ENCODE measurements at places on chromosomes 11 and 22.

DNA sequence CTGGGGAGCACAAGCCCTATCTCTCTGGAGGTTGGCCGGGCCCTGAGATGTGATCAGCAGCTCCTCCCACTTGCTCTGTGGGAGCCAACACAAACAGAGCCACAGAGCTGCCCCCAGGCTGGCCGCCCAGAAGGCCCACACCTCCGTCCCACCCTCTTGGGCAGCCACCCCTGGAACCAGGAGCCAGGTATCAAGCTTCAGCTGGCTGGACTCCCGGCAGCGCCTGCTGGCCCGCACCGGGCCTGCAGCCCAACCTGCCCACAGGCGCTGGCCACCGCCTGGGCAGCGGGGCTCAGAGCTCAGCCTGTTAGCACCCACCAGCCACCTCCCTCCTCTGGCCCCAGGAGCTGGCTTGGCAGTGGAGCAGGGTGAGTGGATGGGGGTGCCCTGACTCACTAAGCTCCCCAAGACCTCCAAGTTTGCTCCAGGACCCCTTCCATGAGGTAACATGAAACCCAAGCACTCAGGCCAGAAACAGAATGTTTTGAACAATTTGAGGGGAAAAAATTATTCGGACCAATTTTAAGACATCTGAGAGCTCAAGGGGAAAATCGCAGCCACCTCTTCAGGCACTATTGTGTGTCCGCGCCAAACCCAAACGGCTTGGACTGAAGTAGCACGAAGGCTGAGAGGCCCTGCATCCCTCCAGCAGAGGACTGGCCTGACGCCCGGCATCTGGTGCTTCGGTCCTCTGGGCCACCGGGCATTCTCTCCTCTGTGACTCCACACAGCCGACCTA lies 450.8 kb downstream of the SOX6 start:
- DNase-seq: peak; percentile 40

- DNase-seq: no peak
Observed at GRCh38 chr11:102252339-102252891, 64.9 kb upstream of the BIRC3 start.

DNA sequence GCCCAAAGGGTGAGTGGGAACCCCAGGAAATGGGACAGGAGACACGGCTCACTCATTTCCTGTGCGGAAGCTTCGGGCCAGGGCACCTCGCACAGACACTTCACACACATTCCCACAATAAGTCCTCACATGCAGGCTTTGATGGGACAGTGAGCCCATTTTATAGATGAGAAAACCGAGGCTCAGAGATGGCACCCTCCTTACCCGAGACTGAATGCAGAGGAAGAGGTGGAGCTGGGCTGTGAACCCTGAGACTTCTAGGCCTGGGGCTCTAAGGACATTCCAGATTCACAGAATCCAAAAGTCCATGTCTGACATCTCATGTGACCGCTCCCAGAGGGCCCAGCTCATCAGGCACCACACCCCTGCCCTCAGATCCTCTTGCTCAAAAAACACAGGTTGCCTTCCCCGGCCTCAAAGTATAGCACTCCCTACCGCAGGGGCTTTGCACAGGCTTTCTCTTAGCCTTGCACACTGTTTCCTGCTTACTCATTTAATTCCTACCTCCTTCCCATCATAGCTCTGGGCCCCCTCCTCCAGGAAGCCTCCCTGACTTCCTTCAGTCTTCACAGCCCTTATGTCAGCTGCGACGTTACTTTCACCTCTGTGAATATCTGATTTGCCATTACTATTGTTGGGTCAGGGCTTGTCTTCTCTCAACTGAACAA lies 57.1 kb upstream of the TCF20 start:
- no peak for DNase-seq

- DNase-seq: no peak
Observed at GRCh38 chr11:109275931-109276330, 146.1 kb upstream of the C11orf87 start.

DNA sequence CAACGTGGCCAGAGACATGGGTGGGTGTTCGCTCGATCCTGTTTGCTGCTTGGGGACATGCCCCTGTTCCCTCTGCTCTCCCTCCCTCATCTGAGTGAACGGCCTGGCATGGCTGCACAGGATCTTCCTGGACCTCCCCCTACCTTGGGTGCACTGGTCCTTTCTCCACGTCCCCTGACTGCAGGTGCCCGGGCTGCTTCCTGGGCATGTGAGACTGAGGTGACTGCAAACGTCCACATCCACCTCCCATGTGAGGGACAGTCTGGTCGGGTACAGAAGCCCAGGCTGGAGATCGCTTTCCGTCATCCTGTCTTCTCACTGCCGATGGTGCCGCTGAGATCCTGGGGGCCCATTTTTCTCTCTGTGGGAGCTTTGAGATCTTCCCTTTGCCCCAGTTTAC lies 11.8 kb downstream of the SULT4A1 start:
- DNase-seq: no peak

GRCh38 chr22:17403906-17404305 lies 34.6 kb downstream of the CECR2 start:
- no peak for DNase-seq

DNA sequence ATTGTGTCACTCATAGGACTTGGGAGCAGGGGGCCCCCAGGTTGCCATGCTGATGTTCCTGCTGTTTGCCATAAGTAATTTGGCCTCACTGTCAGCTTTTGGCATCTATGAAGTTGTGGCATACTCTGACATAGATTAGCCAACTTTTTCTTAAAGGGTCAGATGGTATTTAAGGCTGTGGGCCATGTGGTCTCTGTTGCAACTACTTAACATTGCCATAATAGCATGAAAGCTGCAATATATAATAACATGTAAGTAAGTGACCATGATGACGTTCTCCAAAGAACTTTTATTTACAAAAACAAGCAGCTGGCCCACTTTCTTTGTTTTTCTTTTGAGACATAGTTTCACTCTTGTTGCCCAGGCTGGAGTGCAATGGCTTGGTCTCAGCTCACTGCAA lies 2.2 kb upstream of the TMEM216 start:
- DNase-seq: no peak

- no peak for DNase-seq
Observed at GRCh38 chr11:115290893-115291292, 213.3 kb downstream of the CADM1 start.

GRCh38 chr11:9386901-9387300 lies 2.4 kb downstream of the IPO7 start:
- DNase-seq: no peak

DNA sequence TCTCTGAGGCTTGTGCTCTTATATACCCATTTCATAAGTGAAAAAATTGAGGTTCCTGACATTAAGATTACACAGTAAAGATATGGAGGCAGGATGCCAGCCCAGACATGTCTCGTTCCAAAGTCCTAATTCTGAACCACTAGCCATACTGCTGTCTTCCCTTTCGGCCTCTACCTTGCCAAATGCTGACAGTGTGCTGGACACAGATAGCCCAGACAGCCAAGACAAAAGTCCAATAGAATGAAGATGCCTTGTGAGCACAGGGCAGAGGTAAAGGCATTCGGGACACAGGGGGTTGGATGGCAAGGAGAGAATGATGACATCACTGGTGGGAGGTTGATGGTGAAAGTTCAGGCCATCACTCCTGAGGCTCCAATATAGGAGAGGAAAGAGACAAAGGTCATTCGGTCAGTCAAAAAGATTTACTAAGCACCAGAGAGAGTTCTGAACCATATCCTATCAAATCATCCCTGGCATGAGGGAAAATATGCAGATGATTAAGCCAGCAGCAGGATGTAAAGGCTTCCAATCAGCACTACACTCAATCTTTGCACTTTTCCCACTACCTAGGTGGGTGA lies 174.0 kb upstream of the MTMR2 start:
- no peak for DNase-seq

- DNase-seq: no peak
Observed at GRCh38 chr22:40039482-40040115, 44.8 kb downstream of the FAM83F start.

GRCh38 chr11:44819346-44819745 lies 92.6 kb downstream of the TSPAN18 start:
- DNase-seq: no peak

GRCh38 chr22:49365910-49366309 lies 461.8 kb downstream of the BRD1 start:
- no peak for DNase-seq

DNA sequence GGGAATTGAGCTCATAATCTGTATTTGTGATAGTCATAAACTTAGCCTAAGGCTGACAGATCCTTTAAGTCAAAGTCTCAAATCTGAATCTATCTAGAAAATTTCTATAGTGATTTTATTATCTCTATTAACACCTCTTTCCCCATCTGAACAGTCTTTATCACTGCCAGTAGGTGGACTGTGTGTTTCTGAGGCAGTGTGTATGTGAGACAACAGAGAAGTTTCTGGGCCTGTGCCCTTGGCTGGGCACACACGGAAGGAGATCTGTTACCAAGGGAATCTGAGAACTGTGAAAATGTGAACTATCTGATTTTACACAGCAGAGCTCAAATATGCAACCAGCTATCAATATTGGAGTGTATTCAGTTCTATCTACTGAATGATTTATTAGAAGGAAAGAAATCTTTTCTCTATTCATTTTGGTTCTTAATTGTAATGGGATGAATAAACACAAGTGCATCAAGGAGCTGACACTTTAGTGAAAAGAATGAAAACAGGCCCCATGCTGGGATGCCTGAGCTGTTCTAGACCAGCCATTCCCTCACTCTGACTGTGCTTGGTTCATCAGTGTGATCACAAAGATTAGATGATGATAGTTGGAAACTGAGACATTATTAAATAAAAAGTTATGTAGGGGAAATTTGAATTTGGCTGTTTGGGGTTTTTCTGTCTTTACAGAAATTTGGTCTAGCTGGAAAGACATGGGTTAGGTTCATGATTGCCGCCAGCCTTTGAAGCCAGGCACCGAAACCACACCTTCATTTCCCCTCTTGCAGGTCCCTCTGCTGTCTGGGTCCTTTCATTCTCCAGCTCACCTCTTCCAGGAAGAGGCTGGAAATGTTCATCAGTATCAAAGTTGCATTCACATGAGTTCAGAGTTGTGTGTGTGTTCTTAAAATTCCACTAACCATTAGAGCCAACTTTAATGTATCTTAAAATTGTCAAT lies 68.1 kb downstream of the LIF start:
- peak; percentile 52 for DNase-seq

DNA sequence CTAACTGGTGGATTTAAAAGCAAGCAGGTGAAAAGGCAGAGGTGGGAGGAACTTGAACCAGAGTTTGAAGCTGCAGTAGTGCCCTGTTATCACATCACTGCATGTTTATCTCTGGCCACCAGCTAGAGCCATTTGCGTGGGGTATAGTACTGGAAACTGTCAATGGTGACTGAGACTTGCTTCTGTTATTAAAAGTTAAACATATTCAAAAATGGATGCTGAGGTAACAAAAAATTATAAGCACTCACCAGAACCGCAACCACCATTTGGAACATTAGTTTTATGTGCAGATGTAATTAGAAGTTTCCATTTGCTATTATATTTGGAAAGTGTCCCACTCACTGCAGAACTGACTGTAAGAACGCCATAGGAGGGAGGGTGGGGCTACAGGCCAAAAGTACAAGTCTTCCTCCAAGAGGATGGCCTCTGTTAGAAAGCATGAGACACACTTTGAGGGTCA lies 1.2 kb upstream of the CD59 start:
- DNase-seq: no peak

DNA sequence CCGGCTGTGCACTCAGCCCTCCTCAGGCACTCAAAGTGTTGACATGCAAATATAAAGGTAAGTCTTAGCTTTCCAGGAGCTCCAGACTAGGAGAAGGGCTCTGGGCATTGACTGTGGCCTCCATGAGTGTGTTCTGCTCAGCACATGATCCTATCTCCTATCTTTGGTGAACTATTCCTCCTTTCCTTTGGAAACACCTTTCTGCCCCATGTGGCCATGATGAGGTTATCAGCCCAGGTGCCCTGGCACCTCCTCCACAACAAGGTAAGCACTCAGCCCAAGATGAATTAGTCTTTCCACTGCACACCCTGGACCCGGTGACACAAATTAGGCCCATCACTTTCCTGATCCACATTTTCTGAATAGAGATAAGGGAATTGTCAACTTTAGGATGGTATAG lies 37.9 kb upstream of the LMO1 start:
- DNase-seq: no peak

DNA sequence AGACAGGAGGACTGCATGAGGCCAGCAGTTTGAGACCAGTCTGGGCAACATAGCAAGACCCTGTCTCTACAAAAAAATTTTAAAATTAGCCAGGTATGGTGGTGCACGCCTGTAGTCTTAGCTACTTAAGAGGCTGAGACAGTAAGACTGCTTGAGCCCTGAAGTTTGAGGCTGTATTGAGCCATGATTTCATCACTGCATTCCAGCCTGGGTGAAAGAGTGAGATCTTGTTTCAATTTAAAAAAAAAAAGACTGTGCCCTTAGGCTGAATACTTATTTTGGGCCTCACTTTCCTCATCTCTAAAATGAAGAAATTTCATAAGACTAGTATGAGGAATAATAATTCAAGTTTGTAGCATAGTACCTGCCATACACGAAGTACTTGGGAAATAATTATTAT lies 6.9 kb downstream of the AQP11 start:
- no peak for DNase-seq

DNA sequence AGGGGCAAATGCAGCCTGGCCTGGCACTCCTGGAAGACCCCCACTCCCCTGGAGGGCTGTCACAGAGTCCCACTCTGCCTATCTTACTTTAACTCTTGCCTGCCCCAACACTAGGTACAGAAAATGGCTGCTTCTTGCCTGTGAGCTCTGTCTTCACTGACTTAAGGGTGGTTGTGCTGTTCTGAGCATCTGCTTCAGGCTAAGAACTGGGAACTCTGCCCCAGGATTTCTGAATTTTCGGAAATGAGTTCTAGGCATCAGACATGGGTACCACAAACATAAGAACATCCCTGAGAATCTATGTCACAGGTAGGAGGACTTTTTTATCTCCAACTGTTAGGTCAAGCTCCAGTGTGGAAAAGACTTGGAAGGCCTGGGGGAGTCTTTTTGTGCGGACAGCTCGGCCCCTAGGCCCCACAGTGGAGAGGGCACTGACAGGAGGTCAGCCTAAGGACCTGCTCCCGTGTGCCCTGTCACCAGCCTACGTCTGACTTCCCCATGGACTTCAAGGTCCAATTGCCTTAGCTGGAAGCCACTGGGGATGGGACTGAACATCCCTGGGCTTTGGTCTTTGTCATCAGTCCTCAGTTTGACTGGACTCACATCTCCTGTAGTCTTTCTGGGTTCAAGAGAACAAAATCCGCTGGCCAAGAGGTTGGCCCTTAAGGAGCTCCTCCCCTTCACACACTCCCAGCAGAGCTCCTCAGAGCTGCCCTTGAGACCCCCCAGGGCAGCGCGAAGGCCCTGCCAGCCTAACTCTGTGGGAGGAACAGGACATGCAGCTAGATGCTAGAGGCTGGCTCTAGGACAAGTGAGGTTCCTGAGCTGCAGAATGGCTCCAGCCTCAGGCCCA lies 31.9 kb downstream of the PPP2R1B start:
- no peak for DNase-seq

Measured in Ammon's horn (tissue), 1 donor.